ENCODE measurements at places on chromosomes 2 and 18. TPM values are rescaled to one million over a fixed set of nuclear protein-coding genes. Genes with fewer than 3 reads are reported as not detected.

M1AP gene
- total RNA-seq: not detected

- DNase-seq: peak; percentile 27
Observed at GRCh38 chr18:35041815-35042387, 688 bp downstream of the MAPRE2 start.

SATB2 gene
- 9.9 TPM for total RNA-seq

GRCh38 chr2:28355521-28356094 is 37.0 kb upstream of the FOSL2 start:
- DNase-seq: peak; percentile 95

DNA sequence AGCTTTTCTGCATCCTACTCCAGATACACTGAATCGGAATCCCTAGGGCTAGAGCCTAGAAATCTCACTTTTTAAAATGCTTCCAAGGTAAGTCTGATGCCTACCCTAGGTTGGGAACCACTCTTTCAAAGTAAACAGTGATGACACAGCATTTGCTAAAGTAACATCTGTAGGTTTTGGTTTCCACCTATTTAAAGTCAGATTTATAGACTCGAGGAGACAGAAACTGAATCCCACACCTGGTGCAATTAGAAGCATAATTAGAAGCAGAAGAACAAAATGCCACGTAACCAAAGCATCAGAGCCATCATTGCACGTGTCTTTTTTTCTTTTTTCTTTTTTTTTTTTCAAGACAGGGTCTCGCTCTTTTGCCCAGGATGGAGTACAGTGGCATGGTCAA is 40.9 kb downstream of the PDK1 start:
- no peak for DNase-seq

UGT1A4 gene
- not detected for total RNA-seq

- DNase-seq: no peak
Observed at GRCh38 chr2:85607268-85608215, 4.3 kb downstream of the C2orf68 start.

DNA sequence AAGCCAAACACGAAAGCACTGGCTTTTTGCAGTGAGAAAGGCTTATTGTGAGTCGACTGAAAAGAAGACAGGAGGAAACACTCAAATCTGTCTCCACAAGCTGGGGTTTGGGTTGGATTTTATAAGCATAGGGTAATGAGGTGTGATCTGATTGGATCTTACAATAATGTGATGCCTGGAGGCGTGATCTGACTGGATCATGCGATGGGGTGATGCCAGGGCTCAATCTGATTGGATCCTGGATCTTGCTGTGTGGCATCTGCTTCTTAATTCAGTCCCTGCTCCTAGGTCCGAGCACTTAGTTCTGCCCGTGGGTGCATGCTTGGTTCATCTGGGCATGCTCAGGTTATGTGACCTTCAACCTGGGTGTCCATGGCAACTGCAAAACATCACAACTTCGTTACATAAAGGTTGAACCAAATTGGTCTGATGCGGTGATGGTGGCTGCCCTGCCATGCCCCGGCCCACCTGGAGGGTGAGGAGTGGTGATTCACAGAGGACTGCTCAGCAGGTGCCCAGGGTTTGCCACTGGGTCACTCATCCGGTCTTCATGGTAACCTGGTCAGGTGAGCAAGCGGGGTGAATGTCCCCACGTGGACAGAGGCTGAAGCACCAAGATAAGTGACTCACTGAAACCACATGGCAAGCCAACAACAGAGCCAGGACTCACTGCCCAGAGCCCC is 111.0 kb downstream of the KCNF1 start:
- DNase-seq: no peak

GRCh38 chr2:229273006-229273722 is 2.1 kb upstream of the PID1 start:
- DNase-seq: no peak

- peak; percentile 78 for DNase-seq
Observed at GRCh38 chr2:199488772-199489400, 31.1 kb upstream of the SATB2 start.

GRCh38 chr2:61536180-61536571 is 2.0 kb downstream of the XPO1 start:
- no peak for DNase-seq

DNA sequence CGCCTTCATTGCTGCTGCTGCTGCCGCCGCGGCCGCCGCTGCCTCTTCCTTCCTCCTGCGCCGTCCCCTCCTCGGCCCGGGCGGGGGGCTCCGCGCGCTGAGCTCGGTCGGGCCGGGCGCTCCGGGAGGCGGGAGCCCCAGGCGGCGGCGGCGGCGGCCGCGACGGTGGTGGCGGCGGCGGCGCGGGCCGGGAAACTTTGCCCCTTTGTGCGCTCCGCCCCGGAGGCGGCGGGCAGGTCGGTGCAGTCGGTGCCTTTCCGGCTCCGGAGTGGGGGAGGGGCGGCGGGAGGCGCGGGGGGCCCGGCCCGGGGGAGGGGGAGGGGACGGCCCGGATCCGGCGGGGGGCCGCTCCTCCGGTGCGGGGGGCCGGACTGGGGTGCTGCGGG is 205 bp downstream of the TET3 start:
- no peak for DNase-seq
